Endothelial cell of umbilical vein (primary cell): ENCODE measurements at places on chromosomes 4 and X. TPM values are rescaled to one million over a fixed set of nuclear protein-coding genes. Genes with fewer than 3 reads are reported as not detected.

Gene FOXO4
- total RNA-seq = 10.6 and 11.0 TPM in 2 replicates

Gene HMX1
- total RNA-seq = not detected in 2 replicates

Gene MAGEB10
- total RNA-seq = not detected in 2 replicates

Gene GAGE12E
- not detected in 2 replicates for total RNA-seq

Gene BGN
- 453 and 479 TPM in 2 replicates for total RNA-seq

Gene SH3RF1
- total RNA-seq = 24.3 and 24.9 TPM in 2 replicates

Gene CTAG1B
- total RNA-seq = not detected in 2 replicates

Gene GAB3
- total RNA-seq = 4.0 and 6.2 TPM in 2 replicates

Gene AWAT2
- total RNA-seq = 0.20 and 0.21 TPM in 2 replicates

Gene ANXA10
- total RNA-seq = not detected in 2 replicates

Gene RS1
- total RNA-seq = not detected in 2 replicates

Gene BMPR1B
- 1.4 and 2.1 TPM in 2 replicates for total RNA-seq

Gene CXorf38
- total RNA-seq = 12.1 and 12.4 TPM in 2 replicates

Gene STAG2
- 52.3 and 55.9 TPM in 2 replicates for total RNA-seq

Gene WDR13
- total RNA-seq = 85.0 and 96.1 TPM in 2 replicates

Gene GAGE2A
- total RNA-seq = not detected in 2 replicates

Gene ADH1C
- not detected in 2 replicates for total RNA-seq

Gene SCARB2
- total RNA-seq = 116 and 122 TPM in 2 replicates

Gene UBL4A
- 27.2 and 31.4 TPM in 2 replicates for total RNA-seq

Gene HERC6
- total RNA-seq = 4.1 and 5.0 TPM in 2 replicates

Gene VCX3B
- total RNA-seq = not detected in 2 replicates

Gene ZNF711
- total RNA-seq = 5.0 and 5.2 TPM in 2 replicates
